Stimulated activated CD8-positive, alpha-beta memory T cell treated with anti-CD3 and anti-CD28 coated beads, Interleukin-15, amount 100 ng/mL, for 48 hours (primary cell): ENCODE measurements at places on chromosomes 1 and 21.

GRCh38 chr1:177902266-177902665 is 67.6 kb downstream of the SEC16B start:
- no peak for DNase-seq

DNA sequence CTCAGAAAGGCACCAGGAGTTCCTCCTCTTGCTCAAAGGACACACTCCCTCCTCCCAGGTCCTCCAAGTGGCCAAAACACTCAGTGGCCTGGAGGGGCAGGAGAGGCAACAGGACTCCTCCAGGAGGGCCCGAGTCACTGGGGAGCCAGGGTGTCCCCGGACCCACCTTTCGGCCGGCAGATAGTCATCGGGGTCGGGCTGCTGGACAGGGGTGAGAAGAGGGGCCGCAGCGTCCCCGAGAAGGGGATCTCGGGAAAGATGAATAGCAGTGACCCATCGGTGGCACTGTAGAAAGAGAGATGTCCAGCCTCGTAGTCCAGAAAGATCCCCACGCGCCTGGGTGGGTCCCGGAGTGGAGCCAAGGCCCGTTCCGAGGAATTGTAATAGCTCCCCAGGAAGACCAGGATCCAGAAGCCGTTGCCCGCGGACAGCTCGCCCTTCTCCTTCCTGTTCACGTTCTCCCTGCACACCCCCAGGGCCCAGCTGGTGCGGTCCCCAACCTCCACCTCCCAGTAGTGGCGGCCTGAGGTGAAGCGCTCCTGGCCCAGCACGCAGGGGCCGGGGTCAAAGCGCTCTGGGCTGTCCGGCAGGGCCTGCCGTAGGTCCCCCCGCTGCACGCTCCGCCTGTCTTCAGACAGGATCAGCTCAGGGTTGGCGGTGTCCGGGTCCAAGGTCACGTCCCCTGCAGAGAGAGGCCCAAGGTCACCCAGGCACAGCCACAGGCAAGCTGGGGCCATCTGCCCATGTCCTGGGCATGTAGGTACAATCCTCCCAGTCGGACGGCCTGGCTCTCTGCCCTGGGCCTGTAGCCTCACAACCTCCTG is 11.9 kb downstream of the TRIM11 start:
- DNase-seq = no peak

DNA sequence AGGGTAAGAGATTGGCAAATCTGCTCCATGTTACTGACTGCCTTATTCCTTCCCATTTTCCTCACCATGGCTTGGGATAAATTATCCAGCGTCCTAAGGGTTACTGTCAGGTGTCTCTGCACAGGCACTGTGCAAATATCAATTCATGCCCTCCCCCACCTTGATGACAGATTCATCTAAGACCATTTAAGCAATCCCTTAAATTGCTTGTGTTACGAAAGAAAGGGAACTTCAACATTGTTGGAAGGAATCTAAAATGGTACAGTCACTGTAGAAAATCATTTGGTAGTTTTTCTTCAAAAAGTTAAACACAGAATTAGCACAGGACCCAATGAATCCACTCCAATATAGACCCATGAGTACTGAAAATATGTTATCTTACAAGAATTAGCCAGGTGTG is 17.6 kb upstream of the MTARC2 start:
- DNase-seq = no peak

- no peak for DNase-seq
These were observed 5.5 kb upstream of the RNF223 start for GRCh38 chr1:1079408-1080121.

- peak; percentile 73 for DNase-seq
These were observed 32.3 kb upstream of the ID3 start for GRCh38 chr1:23591460-23592208.

DNA sequence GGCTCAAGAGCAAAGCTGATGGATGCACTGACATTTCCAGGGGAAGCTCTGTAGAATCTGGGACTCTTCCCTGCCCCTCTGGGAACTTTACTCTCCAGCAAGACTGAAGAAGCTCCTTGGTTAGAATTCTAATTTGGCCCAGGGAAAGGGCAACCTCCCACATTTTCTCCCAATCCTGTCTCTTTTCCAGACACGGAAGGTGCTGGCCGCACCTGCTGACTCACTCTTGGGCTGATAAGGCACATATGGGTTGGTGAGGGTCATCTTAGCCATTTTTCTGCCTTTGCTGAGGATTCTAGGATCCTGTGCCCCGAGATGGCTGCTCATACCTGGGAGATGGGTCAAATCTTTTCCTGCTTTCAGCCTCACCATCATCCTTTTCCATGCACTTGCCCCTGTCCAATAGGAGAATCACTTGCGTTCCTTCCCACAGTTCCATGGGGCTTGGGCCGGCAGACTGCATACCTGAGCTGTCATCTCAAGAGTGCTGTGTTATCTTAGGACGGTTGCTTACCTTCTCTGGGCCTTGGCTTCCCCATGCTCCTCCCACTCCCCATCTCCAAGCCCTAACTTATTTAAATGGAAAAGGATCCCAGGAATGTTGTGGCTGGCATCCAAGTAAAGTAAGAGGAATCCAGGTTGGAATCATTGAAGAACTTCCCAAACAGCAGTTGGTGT is 1.3 kb downstream of the TINAGL1 start:
- no peak for DNase-seq

DNA sequence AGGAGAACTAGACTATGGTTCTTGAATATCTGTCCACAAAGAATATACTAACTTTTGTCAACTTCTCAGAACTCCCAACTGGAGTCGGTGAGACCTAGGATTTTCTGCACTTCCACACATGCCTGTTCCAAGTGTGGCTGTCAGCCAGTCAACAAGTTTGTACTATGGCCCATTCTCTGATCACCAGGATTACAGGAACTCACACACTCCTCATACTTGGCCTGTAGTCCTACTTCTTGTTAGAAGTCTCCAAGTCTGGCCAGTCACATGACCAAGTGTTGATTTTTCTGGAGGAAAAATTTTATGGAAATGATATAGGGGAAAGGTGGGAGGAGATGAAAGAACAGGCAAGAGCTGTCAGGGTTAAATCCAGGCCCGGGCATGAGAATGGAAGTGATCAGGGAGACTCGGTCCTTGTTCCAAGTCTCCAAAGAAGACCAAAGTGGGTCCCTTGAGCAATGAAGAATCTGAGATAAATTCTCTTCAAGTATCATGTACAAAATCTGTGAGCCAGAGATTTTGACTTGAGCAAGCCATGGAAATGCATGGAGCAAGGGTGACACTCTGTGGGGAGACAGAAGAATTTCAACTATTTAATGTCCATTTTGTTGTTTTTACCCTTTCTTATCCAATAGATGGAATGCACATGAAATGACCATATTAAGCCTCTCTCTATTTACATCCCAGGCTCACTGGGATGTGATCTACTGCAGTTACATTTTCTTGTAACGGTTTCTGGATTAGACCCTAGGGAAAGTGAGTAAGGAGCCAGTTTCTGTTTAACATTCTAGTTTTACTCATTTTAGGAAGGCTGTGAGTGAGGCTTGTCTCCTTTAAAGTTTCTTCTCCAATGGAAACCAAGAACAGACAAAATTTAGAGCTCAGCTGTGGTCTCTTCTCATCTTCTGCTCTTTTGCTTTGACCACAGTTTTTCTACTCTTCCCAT is 320.9 kb downstream of the ASTN1 start:
- no peak for DNase-seq

DNA sequence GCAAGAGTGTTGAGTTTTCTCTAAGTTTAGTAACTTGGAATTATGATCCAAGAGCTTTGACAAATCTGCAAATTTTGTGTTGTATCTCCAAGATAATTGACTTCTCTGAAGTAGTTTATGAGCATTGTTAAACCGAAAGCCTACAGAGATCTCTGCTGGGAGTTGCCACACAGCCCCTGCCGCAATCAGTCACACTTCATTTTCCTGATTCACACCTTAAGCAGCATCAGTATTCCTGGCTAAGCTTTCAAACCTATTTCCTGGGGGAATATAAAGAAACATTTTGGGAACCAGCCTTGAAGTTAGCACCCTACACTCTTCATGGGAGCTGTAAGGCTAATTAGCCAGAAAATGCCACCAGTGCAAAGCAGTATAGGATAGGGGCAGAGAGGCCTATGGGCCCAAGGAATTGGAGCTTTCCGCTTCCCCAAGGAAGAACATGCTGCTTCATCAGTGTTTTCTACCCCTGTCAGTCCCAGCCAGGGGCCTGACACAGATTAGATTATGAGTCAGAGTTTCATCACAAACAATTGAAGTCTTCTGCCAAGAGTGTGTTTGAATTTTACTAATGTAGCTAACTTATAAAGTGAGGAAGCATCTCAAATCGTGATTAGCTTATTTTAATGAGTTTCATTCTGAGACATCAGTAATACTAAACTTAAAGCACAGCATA is 23.2 kb upstream of the CACYBP start:
- no peak for DNase-seq

DNA sequence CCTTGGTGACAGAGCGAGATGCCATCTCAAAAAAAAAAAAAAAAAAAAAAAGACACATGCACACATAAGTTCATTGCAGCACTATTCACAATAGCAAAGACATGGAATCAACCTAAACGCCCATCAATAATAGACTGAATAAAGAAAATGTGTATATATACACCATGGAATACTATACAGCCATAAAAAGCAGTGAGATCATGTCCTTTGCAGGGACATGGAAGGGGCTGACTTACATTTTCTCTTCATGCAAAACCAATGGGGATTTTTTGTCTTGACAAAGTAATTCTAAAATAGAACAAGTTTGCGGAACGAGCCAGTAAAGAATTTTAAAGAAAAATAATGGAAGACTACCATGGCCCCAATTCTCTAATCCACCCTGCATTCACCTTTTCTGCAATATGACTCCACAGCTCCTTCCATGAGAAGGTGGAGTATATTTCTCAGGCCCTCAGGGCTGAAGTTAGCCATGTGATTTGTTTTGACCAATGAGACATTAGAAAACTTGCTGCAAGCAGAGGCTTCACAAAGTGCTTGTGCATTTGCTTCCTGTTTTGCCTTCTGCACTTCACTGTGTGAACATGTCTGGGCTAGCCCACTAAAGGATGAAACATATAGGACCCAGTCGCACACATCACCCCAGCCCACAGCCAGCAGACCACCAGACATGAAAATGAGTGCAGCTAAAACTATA is 78.8 kb upstream of the NR5A2 start:
- DNase-seq = no peak

DNA sequence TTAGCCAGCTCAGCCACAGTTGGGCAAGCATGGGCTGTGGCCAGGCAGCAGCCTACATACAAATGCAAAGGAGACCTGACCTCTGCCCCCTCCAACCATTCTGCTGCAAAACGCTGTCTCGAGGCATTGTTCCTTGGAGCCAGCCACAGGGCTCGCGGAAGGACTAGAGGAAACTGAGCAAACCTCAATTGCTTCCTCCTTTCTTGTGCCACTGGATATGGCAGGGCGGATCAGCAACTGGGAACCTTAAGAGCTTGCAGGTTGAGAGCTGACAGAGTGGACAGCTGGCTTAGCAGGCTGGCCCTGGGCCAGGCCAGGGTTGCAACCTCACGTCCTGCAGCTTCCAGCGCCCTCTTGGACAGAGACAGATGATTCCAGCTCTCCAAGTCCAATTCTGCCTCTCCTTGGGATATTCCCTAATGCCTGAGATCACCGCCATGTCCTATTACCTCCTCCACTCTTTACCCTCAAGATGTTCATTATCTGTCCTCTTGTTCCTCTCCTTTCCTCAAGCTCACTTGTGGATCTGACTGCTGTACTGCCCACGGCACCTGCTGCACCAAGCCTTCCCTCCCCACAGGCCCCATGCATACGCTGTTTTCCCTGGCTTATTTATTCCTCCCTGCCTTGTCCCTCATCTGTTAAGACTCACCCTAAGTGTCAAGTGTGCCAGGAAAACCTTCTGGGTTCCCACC is 67.5 kb downstream of the SDC3 start:
- DNase-seq = no peak

GRCh38 chr1:29828526-29829447 is 592.5 kb downstream of the PTPRU start:
- DNase-seq = no peak

GRCh38 chr1:213513006-213513405 is 462.0 kb downstream of the RPS6KC1 start:
- DNase-seq = no peak

DNA sequence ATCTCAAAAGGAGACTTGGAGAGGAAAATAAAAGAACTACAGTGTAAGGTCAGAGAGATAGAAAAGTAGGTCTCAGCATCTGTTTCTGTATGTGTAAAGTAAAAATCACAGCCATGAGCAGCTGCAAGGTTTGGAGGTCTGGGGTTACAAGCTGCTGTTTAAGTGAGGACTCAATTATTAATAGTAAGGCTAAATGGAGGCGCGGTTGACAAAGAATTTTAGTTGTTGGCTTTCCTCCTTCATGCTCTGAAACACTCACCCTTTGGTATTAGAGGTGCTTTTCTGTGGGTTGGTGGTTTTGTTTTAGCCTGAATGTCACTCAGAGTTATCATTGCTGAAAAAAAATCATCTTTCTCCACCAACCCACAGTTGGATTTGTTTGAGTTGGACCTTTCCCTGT is 59.8 kb upstream of the HAO2 start:
- no peak for DNase-seq

DNA sequence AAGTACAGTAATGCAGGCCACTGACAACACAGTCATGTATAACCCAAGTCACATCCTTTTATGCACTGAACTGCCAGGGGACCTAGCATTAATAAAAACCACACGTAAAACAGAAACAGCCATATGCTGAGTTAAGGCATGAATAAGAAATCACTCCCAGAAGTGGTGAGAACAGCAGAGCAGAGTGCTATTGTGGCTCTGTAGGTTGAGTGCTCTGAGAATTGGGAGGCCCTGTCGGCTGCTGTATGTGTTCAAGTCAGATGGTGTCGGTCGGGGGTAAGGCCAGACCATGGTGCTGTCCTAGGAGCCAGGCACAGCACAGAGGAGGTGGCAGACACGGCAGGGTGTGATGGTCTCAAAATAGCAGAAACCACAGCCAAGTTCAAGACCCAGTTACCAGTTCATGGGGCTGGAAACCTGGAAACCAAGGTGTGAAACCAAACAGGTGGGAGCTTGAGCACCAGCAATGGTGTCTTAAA is 126.6 kb upstream of the COA6 start:
- DNase-seq = no peak

- DNase-seq = no peak
These were observed 45.1 kb downstream of the PGBD5 start for GRCh38 chr1:230381049-230381467.

- DNase-seq = no peak
These were observed 41.2 kb upstream of the TTC22 start for GRCh38 chr1:54842206-54842915.

- no peak for DNase-seq
These were observed 7.9 kb downstream of the TAL1 start for GRCh38 chr1:47223921-47224675.

GRCh38 chr1:60273185-60273584 is 199.6 kb upstream of the C1orf87 start:
- DNase-seq = no peak

DNA sequence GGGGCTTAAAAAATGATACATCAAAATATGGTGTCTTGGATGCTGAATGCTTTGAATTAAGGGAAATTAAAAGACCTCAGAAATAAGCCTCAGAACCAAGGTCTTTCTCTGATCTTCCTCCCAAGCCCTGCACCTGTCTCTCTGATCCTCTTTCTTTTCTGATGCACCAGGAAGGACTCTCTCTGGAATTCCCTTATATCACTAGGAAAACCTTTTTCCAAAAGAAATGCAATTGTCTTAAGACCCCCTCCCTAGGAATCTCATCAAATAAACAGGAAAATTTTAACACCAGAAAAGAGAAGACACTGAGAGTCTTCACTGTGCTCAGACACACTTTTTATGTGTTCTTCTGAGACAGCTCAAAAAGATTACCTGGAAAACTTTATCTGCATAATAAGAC is 159.5 kb upstream of the PTBP2 start:
- no peak for DNase-seq
